NCI-H146 (cell line): ENCODE measurements at places on chromosomes 2 and 18.

GRCh38 chr2:86358957-86359356, 21.5 kb upstream of the REEP1 start:
- DNase-seq: no peak

DNA sequence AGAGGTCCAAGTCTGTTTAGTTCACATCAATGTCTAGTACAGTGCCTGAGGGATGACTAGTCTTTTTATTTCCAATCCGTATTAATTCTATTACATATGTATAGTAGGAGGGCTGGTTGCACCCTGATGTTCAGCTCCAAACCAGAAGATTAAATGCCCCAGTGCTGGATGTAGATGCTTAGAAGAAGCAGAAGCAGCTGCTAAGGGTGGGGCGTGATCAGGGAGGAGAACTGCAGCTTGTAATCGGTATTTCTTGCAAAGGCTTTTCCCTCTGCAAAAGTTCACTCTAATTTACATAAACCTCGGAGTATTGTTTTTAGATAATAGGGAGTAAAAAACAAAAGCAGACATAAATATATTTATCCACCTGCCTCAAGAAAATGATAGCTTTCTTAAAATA, 145.3 kb upstream of the ITGA4 start:
- DNase-seq: no peak

DNA sequence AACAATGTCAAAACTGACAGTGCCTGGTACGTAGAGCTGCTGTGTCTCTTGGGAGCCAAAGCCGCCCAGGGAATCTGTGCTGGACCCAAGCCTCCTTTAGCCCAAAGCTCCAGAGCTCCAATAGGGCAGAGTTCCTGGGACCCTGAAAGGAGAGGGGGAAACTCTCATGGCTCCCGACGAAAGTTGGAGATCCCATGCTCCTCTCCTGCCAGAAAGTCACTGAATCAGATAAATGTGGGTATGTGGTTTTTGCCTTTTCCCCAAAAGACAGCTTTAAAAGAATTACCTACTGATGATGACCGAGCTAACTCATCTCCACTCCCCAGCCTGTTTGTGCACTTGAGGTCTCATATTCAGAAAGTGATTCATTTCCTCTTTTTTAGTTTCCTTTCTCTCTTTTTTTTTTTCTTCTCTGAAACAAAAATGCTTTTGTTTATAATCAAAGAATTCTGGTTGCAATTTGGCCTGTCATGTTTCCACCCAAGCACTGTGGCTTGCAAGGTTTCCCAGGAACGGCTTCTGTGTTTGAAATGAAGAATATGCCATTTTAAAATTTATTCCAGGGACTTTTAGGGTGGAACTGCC, 14.1 kb upstream of the PMAIP1 start:
- no peak for DNase-seq

DNA sequence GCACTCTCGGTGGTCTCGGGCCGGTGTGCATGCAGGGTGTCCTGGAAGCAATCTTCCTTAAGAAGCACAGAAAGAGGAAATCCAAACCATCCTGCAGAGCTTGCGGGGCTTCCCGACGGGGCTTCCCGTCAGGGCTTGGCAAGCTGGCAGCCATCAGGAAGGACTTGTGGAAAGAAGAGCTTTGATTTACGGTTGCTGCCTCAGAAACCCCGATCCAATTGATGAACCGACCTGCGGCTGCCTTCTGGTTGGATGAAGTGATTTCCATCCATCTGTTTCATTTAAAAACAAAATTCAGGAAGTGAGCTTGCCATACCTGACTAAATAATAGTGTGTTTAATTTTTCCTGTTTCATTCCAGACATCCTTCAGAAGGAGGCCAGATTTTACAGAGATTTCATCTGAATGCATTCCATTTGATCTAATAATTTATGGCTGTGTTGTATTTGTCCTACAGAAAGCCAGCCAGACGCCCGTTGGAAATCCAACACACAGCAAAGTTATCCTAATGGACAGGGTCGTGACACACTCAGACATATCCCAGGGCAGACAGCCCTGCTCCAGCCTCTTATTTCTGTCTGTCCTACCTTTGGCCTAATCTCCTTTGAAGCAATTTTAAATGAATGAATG, 141.3 kb downstream of the SEPTIN10 start:
- no peak for DNase-seq

GRCh38 chr2:119387381-119388129, 20.8 kb downstream of the DBI start:
- no peak for DNase-seq

- DNase-seq: no peak
Observed at GRCh38 chr18:22066083-22066485, 103.3 kb upstream of the GATA6 start.

DNA sequence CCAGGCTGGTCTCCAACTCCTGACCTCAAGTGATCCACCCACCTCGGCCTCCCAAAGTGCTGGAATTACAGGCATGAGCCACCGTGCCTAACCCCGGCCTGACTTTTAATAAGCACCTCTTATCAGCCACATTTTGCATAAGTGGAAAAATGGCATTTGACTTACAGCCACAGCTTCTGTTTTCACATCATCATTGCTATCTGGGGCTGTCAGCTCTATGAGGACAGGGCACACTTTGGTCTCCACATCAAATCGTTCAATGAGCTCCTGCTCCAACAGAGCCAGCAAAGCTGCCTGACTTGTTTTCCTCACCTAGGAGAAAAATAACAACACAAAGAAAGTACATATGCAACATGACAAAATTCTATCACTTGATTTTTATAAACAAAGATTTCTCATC, 26.4 kb downstream of the PPP4R1 start:
- no peak for DNase-seq

GRCh38 chr18:21040466-21040865, 71.1 kb downstream of the ROCK1 start:
- no peak for DNase-seq

DNA sequence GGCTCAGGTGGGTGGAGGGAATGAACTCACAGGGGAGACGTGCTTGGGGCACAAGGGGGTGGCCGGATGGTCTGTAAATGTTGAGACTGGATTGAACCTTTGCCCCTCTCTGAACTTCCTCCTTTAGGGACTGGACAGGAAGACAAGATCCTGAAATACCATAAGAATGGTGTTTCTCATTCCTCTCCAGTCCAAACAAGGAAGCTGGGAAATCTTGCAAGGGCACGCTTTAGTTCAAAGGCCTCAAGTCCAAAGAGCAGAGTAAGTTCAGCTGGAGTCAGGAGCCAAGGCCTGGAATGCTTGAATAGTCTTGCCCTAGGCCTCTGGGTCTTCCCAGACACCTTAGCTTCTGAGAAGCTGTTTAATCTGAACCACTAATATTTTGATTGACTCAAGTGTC, 52.4 kb upstream of the SIX3 start:
- no peak for DNase-seq

- DNase-seq: no peak
Observed at GRCh38 chr2:95031076-95031725, 5.7 kb downstream of the MAL start.

DNA sequence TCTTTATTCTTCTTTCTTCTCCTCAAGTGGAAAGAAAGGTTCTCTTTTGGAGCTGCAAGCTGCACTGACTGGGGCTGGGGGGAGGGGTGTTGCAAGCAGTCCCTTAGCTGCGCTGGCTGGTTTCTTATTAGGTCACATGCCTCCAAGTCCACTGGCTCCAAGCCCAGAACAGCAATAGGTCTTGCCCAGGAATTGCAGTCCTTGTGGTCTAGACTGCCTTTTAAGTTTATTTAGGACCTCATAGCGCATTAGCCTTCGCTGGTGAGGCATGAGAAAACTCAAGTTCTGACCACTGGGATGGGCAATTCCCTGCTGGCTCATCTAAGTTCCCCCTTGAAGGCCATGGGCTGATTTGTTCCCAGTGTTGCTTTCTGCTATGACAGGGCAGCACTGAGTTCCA, 138.6 kb upstream of the SCN7A start:
- DNase-seq: no peak

DNA sequence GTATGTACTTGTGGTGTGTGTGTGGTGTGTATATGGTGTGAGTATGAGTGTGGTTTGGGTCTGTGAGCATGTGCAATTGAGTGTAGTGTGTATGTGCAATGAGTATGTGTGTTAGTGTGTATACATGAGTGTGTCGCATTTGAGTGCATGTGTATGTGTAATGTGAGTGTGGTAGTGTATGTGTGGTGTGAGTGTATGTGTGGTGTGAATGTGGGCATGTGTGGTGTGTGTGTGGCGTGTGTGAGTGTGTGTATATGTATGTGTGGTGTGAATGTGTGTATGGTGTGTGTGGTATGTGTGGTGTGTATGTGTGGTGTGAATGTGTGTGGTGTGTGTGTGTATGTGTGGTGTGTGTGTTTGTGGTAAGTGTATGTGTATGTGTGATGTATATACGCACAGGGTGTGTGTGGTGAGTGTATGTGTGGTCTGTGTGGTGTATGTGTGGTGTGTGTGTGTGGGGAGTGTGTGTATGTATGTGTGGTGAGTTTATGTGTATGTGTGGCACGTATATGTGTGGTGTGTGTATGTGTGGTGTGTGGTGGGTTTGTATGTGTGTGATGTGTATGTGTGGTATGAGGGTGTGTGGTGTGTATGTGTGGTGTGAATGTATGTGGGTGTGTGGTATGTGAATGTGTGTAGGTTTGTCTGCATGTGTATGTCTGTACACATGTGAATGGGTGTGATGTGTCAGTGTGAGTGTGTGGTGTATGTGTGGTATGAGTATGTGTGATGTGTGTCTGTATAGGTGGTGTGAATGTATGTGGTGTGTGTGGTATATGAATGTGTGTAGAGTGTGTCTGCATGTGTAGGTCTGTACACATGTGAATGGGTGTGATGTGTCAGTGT, 123.4 kb downstream of the DOCK10 start:
- DNase-seq: no peak

DNA sequence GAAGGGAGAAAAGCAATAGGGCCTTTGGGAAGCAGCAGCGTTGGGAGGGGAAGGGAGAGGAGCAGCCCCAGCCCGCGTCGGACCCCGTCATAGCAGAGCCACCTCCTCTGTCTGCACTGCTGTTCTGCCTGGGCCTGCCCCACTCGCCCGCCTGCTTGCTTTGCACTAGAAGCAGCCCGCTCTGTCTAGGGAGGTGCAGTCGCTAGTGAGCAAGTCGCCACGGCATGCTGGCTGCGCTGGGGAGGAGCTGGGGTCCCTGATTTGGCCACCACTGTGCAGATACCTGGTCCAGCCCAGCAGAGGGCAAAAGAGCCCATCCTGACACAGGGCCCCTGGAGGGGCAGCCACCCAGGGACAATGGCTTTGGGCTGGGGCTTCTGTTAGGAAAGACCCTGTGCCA, 8.0 kb upstream of the TMEM214 start:
- DNase-seq: no peak

DNA sequence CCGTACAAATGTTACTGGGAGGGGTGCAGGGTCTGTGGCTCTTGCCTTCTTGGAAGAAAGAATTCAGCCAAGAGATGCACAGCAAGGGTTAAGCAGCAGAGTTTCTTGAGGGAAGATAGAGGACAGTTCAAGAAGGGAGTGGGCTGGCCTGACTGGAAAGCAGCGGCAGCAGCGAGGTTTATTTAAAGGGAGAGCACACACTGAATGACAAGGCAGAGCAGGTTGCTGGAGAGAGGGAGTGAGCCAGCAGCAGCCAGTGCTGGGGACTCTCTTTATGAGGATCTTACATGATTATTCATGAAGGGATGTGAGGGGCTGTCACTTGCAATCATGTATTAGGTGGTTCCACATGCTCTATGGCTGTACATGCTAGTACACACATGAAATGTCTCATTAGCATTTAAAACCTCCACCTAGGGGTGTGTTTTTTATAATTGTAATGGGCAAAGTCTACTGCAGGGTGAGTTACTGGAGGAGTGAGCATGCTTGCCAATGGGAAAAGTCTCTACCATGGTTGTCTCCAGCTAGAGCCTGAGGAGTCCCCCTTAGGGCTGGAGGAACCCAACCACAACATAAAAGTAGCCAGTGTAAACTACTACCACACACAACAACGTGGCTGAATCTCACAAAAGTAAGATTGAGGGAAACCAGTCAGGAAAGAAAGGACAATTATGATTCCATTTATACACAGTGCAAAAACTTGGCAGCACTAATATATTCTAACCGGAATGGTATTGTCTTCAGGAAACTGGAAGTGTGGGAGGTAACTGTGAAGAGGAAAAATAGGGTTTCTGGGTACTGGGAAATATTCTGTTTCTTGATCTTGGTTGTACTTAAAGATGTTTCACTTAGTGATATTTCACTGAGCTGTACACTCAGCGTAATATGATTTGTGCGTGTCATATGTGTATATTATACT, 87.6 kb upstream of the FAM110C start:
- no peak for DNase-seq

- DNase-seq: no peak
Observed at GRCh38 chr18:36496022-36496421, 198.5 kb downstream of the FHOD3 start.

- no peak for DNase-seq
Observed at GRCh38 chr2:135963841-135964240, 21.6 kb downstream of the DARS1 start.

- no peak for DNase-seq
Observed at GRCh38 chr2:130303169-130303568, 39.5 kb upstream of the IMP4 start.

DNA sequence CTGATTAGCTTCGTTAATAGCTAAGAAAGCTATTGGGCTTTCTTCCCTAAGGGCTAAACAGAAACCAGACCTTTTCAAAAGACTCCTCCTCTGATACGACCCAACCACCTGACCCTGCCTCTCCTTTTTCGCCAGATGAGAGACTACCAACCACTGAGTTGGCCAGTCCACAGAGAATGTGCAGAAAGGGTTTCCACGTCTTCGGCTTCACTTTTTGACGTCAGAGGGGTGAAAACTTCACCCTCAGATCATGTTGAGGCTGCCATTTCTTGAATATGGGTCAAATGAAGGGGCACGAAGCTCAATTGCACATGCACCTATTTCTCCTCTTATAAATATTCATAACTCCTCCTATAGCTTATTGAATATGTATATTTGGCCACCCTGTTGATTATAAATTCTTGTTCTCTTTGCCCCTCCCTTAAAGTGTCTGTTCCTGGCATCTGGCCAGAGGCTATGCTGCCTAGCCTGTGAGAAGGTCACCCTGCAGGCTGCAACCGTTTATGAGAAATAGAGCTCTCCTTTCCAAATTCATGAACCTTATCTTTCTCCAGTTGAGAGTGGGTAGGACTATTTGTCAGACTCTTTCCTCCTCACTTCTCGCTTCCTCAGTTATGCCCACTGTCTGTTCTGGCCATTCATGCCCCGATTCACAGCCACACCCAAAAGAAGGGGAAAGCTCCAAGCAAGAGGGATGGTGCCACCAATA, 301.6 kb downstream of the STK39 start:
- DNase-seq: no peak

- no peak for DNase-seq
Observed at GRCh38 chr2:25639696-25640095, 33.7 kb downstream of the DTNB start.
